ENCODE measurements at places on chromosomes 11 and 22.

GRCh38 chr11:41449483-41450050 lies 9.9 kb downstream of the LRRC4C start:
- DNase-seq, result no peak

DNA sequence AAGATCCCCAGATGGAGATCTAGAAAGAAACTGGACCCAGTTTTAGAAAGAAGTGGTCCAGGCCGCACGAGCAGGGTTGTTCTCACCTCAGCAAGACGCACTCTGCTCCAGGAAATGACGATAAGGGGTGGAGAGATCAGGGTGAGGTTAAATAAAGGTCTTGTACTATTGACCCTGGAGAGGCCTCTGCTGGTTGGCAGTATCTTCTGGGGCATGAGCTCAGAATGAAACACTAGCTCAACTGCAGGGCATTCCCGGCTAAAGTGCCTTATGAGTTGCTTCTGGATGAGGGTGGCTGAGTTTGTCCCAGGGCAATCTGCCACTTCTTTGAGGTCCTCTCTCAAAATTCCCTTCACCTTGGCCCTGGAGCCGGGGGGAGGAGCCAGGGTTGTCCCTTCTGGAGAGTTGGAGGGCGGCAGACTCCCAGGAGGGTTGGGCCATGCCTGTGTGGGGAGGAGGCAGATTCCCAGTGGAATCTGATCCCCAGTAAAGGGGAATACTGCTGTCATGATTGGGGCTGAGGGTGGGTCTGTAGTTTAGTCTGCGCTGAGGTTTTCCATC lies 10.9 kb downstream of the USP2 start:
- no peak for DNase-seq

DNA sequence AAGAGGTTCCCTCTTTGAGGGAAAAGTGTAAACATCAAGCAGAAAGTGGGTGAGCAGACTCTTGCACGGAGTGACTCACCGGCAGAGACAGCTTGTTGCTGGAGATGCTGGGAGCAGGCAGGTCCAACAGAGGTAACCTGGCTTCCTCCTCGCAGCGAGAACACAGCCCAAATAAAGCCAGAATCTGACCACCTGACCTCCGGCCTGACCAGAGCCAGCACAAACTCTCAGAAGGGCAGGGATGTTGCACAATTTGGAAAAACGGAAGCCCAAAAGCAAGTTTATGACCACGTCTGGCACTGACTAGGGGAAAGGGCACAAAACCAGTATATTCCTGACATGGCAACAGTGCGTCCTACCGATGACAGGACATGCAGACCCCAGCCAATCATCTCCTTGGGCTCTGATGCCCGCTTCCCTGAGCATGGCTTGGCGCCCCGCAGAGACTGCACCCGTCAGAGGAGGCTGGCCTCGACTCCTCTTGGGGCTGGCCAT lies 5.4 kb downstream of the SMCO4 start:
- no peak for DNase-seq

GRCh38 chr11:88799771-88800500 lies 265.8 kb downstream of the GRM5 start:
- DNase-seq, result no peak

DNA sequence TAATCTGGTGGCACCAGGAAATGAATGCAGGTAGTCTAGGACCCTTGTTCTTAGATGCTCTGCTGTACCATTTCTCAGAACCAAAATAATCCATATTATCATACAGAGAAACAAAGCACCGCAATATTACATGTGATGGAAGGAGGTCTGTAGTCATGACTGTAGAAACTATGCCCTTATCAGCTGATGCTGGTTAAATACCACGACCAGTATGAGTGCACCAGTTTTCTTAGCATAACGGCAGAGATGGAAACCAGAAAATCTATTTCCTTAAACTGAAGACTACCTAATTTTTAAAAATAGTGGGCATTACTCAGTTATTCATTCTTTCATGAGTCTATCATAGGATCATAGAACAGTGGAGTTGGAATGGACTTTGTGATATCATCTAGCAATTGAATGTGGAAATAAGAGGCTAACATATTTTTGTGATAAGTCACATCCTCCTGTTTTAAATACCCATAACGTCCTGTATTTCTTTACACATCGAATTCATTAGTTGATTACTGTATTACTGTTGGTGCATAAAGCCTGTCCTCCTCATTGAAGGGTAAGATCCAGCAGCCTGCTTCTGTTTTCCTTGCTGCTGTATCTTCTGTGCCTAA lies 15.1 kb downstream of the JHY start:
- no peak for DNase-seq

DNA sequence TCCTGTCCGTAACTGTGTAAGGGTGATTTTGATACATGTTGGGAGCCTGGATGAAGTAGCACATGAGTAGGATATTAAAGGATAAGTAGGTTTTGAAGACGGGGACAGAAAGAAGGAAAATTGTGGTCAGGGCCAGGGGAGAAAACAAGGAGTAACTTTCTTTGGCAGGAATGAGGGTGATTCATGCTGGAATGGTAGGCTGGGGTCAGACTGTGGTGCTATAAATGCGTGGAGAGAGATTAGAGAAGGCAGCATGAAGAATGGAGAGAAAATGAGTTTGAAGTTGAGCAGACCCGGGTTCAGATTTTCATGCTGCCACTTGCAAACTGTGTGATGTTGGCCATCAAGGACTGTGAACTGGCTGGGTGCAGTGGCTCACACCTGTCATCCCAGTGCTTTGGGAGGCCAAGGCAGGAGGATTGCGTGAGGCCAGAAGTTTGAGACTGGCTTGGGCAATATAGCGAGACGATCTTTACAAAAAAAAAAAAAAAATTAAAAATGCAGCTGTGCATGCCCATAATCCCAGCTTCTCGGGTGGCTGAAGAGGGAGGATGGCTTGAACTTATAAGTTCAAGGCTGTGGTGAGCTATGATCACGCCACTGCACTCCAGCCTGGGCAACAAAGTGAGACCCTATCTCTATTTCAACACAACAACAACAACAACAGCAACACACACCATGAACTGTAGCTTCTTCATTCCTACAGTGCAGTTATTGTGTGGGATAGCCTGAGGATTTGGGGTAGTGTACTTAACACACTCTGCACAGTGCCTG lies 22.3 kb downstream of the ZBTB16 start:
- DNase-seq, result no peak

- DNase-seq, result no peak
Observed at GRCh38 chr11:122033193-122033592, 82.8 kb downstream of the BLID start.

DNA sequence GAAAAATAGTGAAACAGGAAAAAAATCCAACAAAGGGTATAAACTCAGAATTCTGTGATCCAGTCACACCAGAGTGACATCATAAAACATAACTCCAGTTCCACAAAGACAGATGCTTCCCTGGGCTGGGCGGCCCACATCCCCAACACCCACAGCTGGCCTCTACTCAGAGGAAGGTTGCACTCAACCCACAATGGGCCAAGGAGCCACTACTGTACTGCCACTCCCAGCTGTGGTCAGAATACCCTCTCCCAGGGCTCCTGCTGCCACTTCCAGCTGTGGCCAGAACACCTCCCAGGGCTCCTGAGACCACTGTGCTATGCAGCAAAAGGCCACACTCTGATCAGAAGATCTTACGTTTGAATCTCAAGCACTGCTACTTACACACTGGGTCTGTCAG lies 18.3 kb downstream of the SMCO4 start:
- no peak for DNase-seq

GRCh38 chr22:43390872-43391271 lies 20.9 kb upstream of the MPPED1 start:
- no peak for DNase-seq

DNA sequence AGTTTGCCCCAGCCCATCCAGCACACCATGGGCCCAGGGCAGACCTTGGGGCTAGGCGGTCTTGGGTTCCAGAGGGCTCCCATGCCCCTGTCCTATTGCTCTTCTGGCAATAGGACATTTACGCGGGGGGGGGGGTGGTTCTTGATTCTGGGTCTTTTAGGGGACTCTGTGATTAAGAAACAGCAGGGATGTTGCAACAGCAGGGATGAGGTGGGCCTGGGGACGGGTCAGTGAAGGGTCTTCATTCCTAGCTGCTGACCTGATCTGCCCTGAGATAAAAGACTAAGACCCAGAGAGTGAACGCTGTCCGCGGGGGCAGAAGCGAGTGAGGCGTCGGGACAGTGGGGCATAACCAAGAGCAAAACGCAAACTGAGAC lies 418 bp upstream of the ADAMTS15 start:
- no peak for DNase-seq

DNA sequence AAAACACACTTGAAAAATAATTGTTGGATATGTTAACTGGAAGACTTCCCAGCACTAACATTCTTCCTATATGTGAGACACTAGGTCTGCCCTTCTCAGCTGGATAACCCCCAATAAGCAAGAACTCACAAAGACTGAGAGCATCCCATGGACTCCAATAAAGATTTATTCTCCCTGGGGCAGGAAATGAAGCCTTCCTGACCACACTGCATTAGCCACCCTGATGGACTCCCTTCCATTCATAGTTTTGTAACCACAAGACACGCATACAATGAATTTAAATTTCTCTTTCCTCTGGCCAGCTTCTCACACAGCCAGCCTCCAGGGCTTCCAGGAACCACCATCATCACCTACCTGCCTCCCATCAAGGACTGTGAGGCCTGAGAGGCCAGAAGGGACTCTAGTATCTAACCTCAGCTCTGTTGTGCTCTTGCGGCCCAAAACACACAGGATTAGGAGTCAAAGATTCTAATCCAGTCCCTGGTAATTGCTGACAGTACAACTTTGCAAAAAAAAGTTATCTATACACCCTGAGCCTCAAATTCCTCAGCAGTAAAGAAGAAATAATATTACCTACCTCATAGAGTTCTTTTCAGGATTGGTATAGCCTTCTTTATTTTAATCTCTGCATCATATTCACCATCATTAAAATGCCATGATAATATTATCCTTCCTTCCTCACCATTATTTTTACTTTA lies 45.6 kb upstream of the GDPD4 start:
- DNase-seq, result no peak

GRCh38 chr11:94568717-94569116 lies 1.5 kb downstream of the PIWIL4 start:
- no peak for DNase-seq

- peak; percentile 81 for DNase-seq
Observed at GRCh38 chr11:17547051-17547577, at the start of gene OTOG. Gene OTOG, plus strand, starts transcription at chr11:17547259. Its CDS starts 114 bp downstream, at chr11:17547373.

GRCh38 chr11:44324749-44325525 lies 15.0 kb upstream of the ALX4 start:
- DNase-seq, result no peak

- peak; percentile 83 for DNase-seq
Observed at GRCh38 chr11:57311109-57311936, 13.4 kb downstream of the TNKS1BP1 start.

Measured in ecto neural progenitor cell (in vitro differentiated cells).